ENCODE measurements at places on chromosomes 1 and 21.

DNA sequence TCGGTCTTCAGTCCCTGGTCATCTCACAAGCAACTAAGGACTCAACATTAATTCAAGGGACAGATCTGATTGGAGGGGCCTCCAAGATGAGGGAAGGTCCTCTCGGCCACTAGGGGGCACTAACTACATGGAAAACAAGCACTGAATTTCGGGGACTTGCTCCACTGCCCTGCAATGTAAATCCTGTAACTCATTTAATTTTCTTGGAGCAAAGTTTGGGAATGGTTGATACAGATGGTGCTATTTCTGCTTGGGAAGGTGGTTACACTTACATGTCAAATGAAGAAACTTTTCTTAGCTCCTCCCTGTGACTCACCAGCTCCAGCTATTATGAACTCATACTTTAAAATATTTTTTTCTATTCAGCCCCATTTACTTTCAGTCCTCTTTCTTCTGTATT is 97.4 kb upstream of the KCNJ15 start:
- peak; percentile 84 for DNase-seq

GRCh38 chr1:178412400-178412770 is 84.4 kb downstream of the CLEC20A start:
- DNase-seq = no peak

DNA sequence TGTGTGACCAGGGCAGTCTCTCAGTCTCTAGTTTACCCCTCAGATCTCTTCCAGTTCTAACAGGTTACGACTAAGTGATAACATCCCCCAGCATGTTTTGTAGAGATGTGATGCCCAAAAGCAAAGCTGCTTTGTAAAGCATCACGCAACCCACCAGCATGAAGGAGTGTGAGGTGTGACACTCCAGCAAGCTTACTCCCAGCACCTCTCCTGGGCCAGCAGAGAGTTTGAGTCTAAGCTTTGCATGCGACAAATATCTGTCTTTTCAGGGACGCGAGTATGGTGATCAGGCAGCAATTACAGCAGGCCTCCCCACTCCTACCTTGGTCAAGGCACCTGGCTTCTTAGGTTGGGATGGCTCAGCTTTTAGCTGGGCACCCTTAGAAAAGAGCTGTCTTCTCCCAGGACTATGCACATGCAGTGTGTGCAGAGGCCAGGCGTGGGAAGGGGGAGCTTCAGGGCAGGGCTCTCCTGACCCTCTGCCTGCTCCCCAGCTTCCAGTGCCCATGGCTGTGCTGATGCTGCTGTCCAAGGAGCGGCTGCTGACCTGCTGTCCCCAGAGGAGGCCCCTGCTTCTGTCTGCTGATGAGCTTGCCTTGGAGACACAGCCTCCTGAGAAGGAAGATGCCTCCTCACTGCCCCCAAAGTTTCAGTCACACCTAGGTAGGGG is 48.2 kb downstream of the ELK4 start:
- DNase-seq = no peak

- peak; percentile 38 for DNase-seq
Measured at GRCh38 chr21:37219761-37220432, 47.2 kb downstream of the VPS26C start.

DNA sequence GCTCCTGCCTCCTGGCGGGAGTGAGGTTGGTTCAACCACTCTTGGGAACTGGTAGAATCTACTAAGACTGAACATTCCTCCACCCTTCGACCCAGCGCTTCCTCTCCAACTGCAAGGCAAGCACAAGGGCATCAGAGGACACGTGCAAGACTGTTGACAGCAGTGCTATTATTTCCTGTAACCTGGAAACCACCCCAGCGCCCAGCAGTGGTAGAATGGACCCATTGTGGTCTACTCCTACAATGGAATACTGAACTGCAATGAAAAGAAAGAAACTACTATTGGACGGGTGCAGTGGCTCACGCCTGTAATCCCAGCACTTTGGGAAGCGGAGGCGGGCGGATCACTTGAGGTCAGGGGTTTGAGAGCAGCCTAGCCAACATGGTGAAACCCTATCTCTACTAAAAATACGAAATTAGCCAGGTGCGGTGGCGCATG is 33.0 kb upstream of the TARDBP start:
- DNase-seq = peak; percentile 16

- DNase-seq = no peak
Measured at GRCh38 chr1:24749252-24749651, 4.0 kb downstream of the CLIC4 start.

DNA sequence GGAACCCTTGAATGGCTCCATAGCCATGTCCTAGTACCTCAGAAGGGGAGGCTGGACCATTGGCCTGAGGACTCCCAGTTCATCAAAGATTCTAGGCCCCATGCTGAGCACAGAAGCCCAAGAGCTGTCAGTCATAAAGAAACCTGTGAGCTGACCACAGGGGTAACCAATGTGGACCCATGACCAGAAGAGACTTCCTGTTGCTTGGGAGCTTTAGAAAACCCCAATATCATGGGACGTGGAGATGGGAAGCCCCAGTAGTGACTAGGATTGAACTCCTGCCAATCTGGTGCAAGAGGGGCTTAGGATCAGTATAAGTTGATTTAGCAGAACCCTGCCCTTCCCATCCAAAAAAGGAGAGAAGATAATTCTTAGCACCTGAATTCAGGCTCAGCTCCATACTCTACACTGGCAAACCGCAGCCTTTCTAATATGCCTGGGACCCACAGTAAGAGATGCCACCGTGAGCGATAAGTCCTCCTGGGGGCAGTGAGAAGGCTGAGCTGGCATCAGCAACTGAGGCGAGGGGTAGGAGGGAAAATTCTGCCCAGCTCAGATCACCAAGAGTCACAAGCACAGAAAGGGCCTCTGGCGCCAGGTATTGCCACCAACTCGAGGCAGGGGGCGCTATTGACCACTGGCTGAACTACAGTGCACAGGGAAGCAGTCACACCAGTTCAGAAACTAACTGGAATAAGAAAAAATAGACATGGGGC is 108.9 kb downstream of the CAPN8 start:
- DNase-seq = peak; percentile 21

DNA sequence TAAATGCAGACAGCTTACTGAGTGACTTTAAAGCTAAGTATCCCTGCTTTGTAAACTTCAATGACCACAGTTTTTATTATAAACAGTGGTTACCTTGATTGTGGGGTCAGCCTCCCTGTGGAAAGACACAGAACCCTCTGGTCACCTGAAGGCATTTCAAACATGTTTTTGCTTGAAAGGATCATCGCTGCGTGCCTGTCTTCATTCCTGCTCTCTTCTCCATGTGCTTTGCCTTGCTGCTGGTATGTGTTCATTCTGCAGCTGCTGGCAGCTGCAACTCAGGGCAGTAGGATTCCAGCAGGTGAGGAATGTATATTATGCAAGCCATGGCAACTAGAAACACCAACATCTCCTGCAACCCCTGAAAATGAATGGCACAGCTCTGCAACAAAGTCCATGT is 81.0 kb upstream of the VAV3 start:
- DNase-seq = no peak

DNA sequence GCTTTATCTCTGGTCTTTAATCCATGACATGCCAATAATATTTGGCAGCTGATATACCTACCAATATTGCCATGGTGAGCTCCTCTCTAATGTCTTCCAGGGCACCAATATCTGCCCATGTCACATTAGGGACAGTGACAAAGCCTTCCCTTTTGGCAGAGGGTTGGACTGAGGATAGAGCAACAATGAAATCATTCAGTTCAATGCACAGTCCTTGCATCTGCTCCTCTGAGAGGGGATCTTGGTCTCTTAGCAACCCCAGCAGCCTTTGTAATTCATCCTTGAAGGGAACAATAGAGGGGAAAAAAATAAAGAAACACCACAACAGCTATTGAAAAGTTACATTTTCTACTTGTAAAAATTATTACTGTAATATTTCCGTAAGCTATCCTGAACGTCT is 42.3 kb downstream of the NVL start:
- DNase-seq = no peak

DNA sequence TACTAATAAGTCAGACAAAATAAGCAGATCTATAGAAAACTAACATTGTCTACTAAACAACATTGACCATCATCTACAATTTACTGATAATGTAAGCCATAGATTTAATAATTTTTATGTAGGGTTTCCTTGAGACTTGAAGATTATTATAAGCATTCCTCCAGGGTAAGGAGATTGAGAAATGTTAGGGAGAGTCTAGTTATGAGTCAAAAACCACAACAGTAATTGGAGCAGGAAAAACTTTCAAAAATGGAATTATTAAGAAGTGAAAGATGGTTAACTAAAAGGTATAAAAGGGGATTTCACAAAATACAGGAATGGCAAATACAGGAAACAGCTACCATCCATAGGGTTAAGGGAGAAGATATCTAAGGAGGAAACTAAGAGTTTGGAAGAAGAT is 12.4 kb upstream of the UHMK1 start:
- DNase-seq = peak; percentile 34

GRCh38 chr1:179774566-179774965 is 31.5 kb downstream of the FAM163A start:
- no peak for DNase-seq

GRCh38 chr1:21641076-21641475 is 28.1 kb downstream of the RAP1GAP start:
- DNase-seq = no peak

DNA sequence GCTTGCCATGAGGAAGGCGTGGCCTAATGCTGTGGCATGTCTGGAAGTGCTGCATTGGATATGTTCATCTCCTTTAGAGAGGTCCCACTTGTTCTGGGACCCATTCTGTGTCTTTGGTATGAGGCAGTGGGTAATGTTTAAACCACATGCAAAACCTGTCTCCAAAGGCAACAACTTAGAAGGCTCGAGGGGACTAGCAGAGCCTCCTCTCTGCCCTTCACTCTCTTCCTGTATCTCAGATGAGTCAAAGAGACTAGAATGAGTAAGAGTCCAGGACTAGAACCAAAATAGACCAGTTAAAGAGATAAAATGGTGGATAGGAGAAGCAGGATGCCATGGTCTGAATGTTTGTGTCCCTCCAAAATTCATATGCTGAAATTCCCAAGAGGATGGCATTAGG is 220.8 kb upstream of the KIAA0040 start:
- DNase-seq = no peak

DNA sequence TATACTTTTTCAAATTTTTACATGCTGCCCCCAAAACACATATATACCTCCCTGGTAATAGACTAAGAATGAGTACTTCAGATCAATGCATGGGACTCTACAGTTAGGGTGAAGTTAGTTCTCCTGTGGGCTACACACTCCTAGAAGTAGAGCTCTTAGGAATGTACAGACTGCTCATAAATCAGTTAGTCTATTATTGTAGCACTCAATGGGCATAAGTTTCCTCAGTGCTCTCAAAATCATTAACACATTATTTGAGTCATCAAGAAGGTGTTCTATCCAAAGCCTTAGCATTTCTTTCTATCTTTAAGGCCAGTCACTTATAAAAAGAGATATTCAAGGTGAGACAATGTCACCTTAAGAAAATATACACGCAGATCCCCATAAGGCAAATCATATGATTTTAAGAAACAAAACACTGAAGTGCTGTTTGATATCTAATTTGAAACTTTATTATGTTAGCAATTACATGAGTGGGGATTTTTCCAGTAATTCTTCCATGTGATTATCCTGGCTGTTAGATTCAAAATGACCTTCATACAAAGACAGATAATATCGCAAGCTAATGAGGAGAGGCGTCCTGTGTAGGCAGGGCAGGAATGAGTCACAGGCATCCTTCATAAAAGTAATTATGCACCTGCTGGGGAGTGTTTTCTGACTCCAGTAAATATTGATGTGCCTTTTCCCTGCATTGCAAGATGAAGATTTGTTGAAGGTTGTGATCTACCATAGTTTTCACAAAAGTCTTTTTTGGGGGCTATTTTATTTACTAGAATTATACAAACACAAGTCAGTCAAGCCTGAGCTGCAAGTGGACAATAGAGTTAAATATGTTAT is 167.2 kb upstream of the ATP1B1 start:
- DNase-seq = no peak

GRCh38 chr1:152487871-152488270 is 22.7 kb upstream of the LCE5A start:
- DNase-seq = no peak

DNA sequence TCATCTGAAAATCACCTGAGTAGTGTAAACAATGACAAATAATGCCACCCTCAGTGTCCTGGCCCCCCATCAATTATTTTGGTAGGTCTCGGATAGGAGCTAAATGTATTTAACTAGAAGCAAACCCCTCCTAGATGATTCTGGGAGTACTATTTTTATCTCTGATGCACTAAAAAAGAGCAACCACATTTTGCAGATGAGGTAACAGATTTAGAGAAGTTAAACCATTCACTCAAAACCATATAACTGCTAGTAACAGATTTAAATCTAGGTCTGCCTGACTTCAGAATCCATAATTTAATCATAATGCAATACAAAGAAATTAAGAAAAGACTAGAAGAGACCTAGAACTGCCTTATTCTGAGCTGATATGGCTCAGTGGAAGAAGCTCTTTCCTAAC is 17.3 kb upstream of the PTCH2 start:
- no peak for DNase-seq

DNA sequence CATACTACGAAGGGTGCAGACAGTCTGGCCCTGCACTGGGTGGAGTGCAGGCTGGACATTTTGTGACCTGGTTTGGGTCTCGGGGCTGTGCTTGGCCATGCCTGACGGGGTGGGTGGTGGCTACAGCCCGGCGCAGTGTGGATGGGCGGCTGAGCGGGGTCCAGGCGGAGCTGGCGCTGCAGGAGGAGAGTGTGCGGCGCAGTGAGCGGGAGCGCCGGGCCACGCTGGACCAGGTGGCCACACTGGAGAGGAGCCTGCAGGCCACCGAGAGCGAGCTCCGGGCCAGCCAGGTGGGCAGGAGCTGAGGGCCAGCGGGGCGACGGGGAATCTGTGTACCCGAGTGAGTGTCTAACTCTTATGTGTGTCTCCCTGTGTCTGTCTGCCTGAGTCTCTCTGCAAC is 14.1 kb downstream of the MFAP2 start:
- DNase-seq = no peak

- peak; percentile 65 for DNase-seq
Measured at GRCh38 chr1:41799723-41800122, 119.0 kb downstream of the HIVEP3 start.

DNA sequence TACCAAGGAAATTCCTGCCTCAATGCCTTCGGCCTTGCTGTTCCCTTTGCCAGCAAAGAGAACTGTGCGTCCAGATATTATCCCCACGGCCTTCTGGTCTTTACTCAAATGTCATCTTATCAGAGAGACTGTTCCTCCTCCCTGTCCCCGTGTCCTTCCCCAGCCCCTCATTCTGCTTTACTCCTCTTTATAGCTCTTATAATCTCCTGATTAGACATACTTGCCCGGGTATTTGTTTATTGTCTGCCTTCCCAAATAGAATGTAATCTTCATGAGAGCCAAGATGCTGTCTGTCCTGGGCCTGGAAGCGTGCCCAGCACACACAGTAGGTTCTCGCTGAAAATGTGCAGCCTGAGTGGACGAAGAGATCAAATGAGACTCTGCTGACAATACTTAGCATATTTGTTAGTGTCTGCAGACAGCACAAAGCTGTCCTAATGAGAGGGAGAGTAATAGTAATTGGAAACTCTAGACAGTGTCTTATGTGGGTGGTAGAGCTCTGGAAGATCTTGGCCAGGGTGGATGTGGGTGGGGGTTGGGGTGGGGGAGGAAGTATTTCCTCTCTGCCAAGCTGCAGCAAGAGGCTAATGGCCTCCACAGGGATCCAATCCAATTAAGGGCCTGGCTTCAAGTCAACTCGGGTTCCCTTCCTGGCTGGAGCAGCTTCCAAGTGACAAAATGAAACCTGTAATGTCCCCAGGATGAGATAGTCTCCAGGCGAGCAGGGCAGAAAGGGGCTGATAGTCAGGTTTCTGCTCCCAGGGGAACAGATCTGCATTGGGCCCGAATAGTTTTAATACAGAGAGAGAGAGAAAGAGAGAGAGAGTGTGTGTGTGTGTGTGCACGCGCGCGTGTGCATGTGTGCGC is 9.5 kb upstream of the CLIC4 start:
- DNase-seq = no peak

Data from LHCN-M2 (cell line).